ENCODE measurements at places on chromosomes 1 and 21.

DNA sequence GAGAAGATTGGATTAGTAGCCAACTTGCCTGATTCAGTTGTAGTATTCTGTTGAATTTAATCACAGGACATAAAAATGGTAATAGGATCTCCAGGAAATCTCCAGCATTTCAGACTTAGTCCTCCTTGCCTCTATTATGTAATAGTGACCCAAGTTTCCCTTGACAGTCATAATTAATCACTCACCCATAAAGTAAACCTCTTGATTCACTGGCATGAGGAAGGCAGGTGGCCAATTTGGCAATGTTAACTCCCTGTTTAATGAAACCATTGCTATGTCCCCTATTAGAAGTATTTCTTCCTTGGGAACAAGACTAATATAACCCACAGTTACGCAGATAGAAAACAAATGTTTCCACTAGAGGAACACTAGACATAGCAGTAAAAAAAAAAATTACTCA is 604.8 kb upstream of the CXADR start:
- DNase-seq = no peak

DNA sequence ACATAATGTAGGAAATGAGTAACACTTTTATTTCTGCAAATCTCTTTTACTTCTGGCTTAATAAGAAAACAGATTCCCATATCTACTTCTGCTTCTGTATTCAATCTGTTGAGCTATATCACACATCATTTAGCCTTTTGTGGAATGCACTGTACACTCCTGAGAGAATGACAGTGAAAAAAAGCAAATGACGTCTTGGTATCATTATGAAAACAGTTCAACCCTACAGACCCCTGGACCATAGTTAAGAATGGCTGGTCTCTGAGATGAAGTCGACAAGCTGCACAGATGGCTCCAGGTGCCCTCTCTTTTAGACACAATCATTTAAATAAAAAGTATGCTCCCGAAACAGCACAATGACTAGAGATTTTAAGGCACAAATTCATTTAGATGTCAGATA is 247.0 kb downstream of the RERE start:
- no peak for DNase-seq

DNA sequence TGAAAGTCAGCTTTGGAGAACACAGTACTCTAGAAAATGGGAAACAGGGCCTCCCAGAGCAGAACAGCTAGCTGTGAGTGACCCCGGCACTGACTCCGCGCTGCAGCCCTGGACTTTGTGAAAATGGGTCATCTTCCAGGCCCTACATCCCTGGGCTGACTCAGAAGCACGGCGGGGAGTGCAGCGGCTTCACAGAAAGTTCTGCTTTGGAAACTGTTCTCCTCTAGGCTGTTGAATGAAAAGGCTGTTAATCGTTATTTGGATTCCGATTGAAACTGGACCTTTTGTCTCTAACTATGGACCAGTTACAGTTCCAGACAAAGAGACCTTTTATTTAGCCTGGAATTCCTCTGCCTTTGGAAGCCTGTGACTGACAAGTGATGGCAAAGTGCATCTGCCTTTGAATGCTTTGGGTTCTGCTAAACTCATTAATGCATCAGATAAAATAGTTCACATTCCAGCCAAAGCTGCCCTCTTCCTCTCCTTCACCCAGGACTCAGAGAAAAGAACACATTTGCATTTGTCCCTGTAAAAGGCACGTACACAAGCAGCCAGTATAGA is 144.9 kb upstream of the HOOK1 start:
- no peak for DNase-seq

GRCh38 chr1:163807331-163808049 is 485.7 kb downstream of the NUF2 start:
- DNase-seq = no peak

DNA sequence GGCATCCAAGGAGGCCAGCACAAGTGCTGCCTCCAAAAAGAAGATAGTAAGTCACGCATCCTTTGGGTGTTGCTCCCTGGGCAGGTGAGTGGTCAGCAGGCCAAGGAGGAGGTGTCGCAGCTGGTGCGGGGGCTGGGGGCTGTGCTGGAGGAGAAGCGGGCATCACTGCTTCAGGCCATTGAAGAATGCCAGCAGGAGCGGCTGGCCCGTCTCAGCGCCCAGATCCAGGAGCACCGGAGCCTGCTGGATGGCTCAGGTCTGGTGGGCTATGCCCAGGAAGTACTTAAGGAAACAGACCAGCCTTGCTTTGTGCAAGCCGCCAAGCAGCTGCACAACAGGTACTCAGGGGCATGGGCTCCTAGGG is 4.3 kb downstream of the TRIM46 start:
- DNase-seq = no peak

GRCh38 chr1:41822866-41823265 is 95.9 kb downstream of the HIVEP3 start:
- DNase-seq = no peak

- no peak for DNase-seq
These were observed at the start of gene C1orf87 for GRCh38 chr1:60073605-60074278. C1orf87 (minus strand) TSS chr1:60073770; CDS start chr1:60072643, 1,127 bp downstream.

GRCh38 chr1:219538886-219539285 is 74.0 kb downstream of the ZC3H11B start:
- DNase-seq = no peak

GRCh38 chr21:36073181-36073580 is 3.4 kb downstream of the CBR1 start:
- no peak for DNase-seq

GRCh38 chr1:235984041-235984825 is 80.7 kb downstream of the NID1 start:
- no peak for DNase-seq

- no peak for DNase-seq
These were observed 50.7 kb downstream of the TM2D1 start for GRCh38 chr1:61674221-61674620.

DNA sequence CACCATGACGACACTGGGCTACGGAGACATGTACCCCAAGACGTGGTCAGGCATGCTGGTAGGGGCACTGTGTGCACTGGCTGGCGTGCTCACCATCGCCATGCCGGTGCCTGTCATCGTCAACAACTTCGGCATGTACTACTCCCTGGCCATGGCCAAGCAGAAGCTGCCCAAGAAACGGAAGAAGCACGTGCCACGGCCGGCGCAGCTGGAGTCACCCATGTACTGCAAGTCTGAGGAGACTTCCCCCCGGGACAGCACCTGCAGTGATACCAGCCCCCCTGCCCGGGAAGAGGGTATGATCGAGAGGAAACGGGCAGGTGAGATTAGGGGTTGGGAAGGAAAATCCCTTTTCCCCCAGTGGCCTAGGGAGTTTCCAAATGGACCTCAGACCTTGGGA is 13.5 kb downstream of the KCNC4 start:
- no peak for DNase-seq

DNA sequence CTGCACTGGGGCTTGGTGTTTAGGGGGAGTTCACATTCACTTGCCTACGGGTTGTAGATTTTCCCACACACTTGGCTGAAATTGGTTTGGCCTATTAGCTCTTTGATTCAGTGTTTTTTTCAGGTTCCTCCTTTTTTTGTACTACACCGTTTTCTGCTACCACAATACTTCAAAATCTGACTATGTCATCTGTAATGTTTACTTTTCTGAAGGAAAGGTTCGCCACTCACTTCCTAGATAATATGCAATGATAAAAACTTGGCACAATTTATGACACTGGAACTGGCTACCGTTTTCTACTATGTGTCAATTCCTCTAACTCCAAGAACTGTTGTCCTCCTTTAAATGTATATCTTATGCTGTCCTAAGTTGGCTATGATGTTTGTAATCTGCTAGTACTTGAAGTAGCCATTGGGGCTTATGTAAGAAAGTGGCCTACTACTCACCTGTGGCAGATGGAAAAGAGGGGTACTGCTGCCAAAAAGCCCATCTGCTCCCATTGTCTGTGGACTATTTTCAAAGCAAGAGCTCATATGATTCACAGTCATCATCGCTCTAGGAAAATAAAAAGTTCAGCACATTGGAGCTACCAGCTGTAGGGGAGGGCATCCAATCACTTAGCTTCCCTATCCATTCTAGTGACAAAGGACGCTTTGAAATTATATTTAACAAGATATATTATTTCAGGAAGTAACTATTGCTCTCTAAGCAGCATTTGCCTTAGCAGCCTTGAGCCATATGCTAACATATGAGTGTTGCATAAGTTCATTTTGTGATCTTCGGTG is 42.4 kb upstream of the BACH1 start:
- no peak for DNase-seq

- DNase-seq = no peak
These were observed 22.8 kb downstream of the NADK start for GRCh38 chr1:1755426-1755825.

DNA sequence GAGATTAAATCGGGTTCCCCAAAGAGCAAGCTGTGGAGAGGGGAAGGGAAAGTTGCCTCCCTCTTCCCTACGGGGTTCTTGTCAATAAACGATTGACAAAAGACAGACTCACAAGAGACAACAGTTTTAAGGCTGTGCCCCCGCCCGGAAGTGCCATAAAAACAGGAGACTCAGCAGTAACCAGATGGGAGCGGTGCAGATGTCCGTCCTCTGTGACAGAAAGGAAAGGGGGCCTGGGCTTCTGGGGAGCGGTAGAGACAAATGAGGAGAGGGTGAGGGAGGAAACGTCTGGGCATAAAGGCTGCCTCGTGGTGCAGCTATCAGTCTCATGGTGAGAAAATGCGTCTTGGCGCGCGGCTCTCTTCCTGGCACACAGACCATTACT is 5.9 kb downstream of the TP73 start:
- no peak for DNase-seq

DNA sequence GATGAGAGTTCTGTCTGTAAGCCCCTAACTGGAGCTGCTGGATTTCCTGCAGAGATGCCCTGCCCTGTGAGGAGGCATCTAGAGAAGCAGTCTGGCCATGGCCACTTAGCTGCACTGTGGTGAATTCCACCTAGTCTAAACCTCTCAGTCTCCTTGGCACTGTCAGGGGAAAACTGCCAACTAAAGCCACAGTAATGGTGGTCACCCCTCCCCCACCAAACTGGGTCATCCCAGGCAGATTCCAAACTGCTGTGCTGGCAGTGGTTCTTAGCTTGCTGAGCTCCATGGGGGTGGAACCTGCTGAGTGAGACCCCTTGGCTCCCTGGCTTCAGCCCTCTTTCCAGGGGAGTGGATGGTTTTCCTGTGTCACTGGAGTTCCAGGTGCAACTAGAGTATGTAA is 740.6 kb downstream of the RWDD3 start:
- no peak for DNase-seq

GRCh38 chr1:227437495-227438008 is 119.3 kb upstream of the CDC42BPA start:
- no peak for DNase-seq

DNA sequence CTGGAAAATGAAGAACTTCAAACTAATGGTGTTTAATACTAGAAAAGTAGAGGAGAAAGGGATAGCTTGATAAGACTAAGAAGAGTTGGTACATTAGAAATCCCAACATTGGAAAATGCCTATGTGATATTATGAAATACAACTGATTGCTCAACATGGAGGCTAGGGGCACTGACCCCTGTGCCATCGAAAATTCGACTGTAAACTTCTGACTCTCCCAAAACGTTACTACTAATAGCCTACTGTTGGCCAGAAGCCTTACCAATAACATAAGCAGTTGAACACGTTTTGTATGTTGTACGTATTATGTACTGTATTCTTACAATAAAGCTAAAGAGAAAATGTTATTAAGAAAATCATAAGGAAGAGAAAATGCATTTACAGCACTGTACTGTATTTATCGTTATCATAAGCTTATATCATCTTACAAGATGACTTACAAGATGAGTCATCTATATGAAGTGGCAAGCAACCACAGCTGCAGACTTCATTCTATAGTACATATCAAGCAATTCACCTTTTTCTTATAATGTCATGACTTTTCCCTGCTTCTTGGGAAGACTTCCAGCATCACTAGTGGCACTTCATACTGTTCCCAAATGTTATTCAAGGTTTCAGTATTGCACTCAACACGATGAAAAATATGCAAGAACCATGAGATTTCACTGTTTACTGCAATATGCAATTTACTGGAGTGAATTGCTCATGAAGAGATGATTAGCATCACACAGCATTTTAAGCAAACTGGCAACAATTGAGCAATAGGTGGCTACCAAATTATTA is 12.9 kb upstream of the CTSK start:
- DNase-seq = no peak

DNA sequence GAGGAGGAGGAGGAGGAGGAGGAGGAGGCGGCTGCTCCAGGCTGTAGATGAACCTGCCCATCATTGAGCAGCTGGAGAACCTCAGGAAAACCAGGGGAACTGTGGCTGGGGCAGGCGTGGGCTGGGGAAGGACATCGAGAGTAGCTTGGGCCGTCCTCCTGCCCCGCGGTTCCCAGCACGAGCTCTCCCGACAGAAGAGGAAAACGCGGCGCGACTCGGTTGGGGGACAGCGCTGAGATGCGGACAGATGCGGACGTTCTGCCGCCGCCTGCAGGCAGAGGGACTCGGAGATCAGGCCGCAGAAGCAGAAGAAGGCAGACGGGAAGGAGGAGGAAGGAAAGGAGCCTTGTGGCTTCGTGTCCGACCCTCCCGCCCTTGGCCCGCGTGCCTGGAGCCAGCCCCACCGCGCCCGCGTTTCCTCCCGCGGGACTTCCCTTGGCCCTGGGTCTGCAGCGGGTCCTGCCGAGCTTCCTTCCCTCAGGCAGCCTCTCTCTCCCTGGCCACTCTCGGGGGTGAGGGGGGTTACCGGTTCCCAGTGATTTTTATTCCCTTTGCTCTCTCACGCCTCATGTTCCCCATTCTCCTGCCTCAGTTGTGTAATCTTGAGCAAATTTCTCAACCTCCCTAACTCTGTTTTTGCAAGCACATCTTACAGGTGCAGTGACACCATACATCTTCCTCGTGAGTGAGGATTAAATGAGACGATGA is 1.7 kb upstream of the TNFRSF9 start:
- no peak for DNase-seq

GRCh38 chr1:220410611-220411010 is 117.3 kb upstream of the MARK1 start:
- no peak for DNase-seq

GRCh38 chr1:88648706-88649105 is 35.4 kb upstream of the PKN2 start:
- no peak for DNase-seq

- DNase-seq = no peak
These were observed 1.2 kb downstream of the LORICRIN start for GRCh38 chr1:153260585-153261280.

DNA sequence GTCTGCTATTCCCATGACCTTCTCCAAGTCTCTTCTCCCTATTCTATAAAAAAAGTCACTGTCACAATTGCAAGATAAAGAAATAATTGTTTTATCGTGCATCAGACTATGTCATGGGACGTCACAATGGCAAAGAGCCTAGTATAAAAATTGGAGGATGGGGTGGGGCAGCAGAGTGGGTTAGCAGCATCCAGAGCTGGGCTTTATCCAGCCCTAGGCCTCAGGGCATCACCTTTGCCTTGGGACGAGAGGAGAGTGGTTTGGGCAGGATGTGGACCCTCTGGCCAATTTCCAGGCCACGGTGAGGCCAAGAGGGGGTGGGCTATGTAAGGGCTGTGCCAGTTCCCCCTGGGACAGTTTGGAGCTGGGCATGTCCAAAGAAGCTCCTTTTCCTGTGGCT is 25.7 kb downstream of the WNT4 start:
- DNase-seq = no peak
